HFFc6 (cell line): ENCODE measurements at places on chromosomes 5 and 9.

DNA sequence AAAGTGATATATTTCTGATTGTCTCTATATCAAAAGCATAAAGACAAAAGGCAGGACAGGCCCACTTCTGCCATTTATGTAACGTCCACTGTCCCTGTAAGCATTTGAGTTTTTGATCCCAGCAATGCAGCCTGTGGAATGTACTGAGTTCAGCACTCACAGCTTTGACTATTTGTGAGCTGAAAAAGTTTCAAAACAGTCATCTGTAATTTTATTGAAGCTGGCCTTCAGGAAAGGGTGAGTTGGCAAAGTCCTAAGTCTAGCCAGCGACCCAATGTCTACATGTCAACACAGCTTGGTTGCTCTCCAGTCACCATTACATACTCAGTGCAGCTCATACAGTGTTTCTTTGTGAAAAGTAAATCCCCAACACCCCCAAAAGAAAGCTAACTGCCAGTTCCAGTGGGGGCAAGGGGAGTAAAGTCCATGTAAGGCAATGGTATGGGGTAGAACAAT, 9.7 kb downstream of the LIFR start:
- DNase-seq, result no peak

DNA sequence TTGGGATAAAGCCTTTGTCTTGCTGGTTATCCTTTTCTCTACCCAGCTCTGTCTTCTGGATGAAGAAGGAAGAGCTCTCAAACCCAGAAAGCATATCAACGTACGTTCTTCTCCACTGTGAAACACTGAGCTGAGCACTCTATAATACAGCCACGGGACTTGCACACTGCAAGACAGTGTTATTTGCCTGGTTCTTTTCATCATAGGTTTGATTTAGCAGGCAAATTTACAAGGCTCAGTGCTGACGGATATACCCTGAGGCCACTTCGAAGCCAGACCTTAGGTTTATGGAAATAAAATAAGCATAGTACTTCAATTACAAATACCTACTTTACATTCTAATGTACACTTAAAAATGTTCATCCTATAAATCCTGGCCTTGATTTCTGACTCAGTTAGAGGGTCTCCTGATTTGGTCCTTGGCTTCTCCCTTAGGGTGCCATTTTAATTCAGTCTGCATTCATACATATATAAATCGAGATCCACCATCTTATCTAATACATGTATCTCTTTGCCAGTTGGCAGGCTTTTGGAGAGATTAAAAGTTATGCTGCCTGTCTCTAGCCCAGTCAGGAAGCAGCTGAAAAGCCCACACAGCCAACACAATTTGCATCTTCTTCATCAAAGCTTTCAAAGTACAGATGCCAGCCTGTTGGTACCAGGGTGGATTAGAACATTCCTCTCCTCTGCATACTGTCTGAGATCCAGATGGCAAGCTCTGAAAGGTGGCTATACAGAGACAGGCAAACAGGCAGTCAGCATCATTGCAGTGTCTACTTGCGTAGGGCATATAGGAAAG, 194.4 kb downstream of the DEPDC1B start:
- no peak for DNase-seq

DNA sequence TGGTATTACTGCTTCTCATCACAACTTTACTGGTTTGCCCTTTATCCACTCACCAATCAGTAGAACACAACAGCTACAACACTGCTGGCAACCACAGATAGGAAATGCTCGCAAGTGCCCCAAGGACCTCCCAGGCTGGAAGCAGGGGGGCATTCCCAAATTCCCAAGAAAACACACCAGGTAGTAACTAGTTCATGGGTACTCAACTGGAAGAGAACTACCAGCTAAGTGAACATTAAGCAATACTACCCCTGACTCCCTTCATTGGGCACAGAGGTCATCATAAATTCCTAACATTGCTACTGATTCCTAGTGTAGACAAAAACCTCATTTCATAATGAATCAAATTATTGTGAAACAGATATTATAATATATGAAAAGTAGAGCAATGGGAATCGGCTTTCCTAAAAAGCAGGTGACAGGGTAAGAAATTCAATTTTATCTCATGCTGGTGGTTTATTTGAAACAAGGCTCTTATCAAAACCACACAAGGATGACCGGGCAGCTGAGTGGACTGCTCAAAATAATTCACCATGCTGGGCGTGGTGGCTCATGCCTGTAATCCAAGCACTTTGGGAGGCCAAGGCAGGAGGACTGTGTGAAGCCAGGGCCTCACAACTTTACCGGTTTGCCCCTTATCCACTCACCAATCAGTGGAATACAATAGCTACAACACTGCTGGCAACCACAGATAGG, 81.6 kb downstream of the TLE1 start:
- no peak for DNase-seq

GRCh38 chr9:31799953-31800609, 584.4 kb upstream of the ACO1 start:
- no peak for DNase-seq
